Ureter (tissue), 1 donor: ENCODE measurements at places on chromosomes 7 and 10. TPM values are rescaled to one million over a fixed set of nuclear protein-coding genes. Genes with fewer than 3 reads are reported as not detected.

DNA sequence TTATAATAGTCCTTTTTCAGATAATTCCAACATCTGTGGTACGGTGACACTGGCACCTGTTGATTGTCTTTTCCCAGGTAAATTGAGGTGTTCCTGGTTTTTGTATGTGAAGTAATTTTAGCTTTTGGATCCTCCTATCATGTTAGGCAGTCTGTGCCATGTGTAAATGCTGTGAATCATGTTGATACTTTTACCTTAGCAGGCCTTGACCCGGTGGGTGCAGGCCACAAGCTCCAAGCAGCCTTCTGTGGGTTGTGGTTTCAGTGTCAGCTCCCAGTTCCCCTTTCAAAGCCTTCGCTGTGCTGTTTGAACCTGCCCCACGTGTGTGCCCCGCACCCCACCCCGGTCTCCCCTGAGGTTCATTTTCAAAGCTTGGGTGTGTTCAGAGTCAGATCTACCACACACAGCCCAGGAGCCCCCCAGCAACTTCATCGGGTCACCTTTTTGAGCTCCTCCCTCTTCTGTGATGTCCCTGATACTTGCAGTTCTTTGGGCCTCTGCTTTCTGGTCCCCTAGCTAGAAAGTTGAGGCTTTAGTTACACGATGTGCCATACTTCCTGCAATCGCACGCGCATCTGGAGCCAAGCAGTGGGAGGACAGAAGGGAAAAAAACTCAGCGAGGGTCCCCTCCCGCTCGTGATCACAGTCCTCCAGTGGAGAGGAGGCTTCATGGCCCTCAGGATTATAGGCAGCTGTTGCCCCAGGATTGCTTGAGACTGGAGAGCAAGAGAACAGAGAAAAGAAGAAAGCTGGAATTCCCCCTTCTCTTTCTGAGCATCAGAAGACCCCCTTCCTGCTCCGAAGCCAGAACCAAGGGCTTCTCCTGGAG, 8.7 kb upstream of the BHLHA15 start:
- no peak for DNase-seq

- no peak for DNase-seq
Measured at GRCh38 chr7:154423231-154423630, 371.0 kb downstream of the DPP6 start.

DNA sequence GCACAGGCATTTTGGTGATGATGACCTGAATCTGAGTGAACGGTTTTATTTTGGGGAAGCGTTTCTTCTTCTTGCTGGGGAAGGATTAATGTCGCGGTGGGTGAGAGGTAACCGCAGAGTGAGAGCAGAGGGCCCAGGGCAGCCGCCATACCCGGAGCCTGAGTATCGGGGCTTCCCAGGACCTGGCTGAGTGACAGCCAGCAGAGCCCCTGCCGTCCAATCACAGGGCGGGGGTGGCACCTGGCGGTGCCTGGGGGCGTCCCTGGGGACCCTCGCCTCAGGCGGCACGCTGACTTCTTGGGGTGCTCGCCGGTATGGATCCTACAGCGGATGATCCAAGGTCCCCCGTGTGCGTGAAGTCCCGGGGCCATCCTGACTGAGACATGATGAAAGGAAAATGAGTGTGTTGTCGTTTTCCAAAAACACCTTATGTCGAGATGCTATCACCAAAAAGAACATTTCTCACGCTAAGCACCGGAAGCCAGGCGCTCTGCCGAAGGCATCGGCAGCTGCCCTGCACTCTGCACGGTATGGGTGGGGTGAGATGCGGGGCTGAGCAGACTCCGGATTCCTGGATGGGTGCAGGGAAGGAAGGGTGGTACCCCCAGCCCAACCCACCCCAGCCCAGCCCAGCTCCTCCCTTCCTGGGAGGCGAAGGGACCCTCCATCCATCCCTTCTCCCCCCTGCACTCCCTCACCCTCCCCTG, 227.9 kb upstream of the SHH start:
- DNase-seq = no peak

- DNase-seq = no peak
Measured at GRCh38 chr7:2201686-2202360, 30.9 kb downstream of the MAD1L1 start.

DNA sequence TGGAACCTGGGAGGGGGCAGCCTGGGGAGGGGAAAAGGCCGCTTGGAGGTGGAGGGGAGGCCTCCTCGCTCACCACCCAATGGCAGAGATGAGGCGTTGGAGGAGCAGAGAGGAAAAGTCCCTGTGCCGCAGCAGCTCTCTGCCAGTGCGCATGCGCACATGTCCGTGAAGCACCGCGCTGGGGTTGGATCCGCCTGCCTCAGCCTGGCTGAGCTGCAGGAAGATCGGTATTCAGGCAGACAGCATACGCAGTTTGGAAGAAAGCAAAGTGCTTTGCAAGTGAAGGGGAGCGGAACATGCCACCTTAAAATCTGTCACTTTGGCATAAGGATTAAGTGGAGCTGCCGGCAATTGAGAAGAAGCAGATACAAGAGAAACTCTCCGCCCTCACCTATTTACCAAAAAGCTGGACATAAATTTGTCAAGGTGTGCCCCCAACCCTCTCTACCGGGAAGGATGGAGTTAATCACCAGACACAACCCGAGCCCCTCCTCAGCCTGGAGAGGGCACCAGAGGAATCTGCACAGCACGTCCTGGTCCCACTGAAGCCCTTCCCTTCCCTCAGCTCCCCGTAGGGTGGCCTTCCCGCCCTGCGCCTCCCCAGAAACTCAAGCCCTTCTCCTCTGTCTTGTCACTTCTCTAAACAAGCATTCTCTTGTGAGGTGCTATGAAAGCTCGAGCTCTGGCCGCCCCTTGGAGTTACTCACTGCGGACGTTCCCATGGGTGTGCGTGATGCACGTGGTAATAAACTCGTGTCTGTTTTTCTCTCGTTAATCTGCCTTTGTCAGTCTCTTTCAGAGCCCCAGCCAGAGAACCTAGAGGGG, 32.2 kb upstream of the TMEM72 start:
- peak; percentile 92 for DNase-seq

DNA sequence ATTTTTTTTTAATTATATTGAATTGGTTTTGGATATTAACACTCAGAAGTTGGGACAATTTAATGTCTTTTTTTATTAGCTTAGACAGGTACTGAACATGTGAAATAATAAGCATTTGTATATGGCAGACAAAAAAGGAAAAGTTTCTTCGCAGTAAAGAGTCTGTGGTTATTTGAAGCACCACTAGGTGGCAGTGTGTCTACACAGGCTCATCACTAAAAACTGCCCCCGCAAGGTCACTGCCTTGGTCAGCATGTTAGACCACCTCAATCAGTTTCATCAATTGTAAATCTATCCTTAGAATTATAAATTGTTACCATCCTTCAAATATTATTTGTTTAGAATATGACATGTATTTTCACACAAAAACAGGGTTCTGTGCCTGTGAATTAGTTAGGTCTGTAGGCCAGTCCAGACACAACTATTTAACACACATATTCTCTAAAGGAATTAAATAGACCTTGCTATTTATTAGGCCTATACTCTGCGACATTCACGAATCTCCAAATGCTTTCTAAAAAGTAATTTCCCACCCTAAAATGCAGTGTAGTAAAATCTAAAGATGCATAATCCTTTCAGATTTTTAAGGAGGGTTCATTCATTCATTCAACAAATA, 17.0 kb downstream of the PNLIPRP3 start:
- no peak for DNase-seq

The SH2D4B gene
- not detected for total RNA-seq

DNA sequence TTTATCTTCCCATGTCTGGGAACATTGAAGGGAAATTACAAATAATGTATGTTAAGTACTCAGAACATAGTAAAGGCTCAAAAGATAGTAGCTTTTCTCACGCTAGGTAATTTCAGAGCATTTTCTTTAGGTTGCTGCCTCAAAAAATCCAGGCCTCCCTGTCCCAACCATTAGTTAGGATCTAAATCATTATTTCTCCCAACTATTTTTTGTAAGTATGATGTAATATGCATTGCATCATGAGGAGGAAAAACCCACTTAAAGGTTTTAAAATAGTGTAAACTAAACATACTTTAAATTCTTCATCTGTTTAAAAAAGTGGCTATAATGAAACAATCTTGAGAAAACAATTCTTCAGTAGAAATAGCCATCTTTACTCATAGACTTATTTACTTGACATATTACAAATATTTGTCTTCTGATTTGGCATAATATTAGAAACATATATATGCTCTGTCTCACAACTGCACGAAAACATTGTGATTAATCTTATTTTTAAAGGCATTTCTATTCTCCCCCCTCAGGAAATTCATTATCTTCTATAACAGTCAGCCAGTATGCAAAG, 329.3 kb downstream of the ELMO1 start:
- no peak for DNase-seq

The RBM28 gene
- total RNA-seq = 48.8 TPM

DNA sequence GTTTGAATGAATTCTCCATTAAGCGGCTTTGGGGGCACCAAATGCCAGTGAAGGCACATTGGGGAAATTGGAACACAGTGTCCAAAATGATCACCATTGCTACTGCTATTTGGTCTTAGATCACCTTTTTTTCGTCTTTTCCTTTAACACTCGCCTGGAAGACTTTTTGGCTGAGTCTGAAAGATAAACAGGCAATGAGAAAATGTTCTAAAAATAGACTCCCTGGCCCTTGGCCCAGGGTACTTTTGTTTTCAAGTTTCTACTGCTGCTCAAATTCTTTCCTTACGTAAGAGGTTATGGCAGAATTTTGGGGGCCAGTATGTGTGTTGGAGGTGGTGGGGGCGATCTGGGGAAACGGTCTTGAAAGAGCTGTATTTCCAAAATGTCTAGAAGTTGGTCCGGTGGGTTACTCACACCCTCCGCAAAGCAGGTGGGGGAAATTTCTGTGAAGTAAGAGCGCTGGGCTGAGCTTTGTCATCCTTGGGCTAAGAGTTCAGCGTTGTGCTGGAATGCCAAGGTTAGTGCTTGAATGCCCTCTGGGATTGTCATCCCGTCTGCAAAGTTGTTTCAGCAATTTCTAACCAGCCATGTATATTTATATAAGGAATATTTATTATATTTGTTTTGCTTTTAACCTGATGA, 1.3 kb upstream of the ITPRIP start:
- peak; percentile 73 for DNase-seq

- no peak for DNase-seq
Measured at GRCh38 chr10:119364645-119365600, 157.6 kb downstream of the GRK5 start.

GRCh38 chr10:48437546-48437945, 131.1 kb downstream of the MAPK8 start:
- DNase-seq = no peak

The ANKRD2 gene
- total RNA-seq = 1.1 TPM

GRCh38 chr10:77240041-77240652, 397.5 kb downstream of the KCNMA1 start:
- DNase-seq = no peak

DNA sequence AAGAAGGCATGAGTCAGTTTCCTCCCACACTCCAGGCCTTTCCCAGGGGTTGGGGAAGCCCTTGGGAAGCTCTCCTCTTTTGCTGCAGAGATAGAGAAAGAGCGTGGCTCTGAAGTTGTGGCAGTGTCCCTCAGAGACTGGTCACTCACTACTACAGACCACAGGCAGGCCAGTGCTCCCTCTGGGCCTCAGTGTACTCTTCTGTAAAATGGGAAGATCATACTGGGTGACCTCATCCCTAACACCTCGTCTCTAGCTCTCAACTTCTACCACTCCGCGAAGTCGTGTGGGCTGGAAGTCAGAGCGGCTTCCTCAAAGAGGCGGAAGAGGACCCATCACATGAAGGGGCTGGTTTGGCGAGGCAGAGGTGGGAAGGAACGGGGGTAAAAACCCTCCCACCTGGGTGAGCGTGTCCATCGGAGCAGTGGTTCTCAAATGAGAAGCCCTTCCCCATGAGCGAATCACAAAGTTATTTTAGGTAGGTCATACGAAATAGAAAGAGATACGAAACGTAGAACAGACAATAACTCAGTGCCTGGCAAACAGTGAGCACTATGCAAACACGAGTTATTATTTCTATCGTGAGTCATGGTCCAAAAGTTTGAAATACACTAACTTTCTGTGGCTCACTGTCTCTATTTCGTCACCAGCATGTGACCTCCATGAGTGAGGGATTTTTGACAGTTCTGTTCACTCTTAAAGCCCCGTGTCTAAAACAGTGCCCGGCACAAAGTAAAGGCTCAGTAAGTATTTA, 32.7 kb downstream of the PRKAG2 start:
- no peak for DNase-seq

DNA sequence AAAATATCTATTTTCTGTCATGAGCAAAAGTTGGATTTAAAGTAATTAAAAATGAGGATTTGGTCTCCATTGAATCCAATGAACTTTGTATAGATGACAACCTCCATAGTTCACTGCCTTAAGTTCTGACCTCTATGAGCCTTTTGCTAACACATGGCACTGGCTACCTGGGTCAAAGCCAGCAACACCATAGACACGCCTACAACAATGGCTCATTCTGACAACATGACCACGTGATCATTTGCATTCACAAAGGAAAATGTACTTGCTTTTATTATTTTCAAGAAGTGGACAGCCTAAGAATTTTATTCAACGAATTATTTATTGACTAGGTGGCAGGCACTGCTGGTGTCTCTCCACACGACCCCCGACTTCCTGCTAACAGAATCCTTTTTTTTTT, 90.6 kb downstream of the CARD11 start:
- no peak for DNase-seq

DNA sequence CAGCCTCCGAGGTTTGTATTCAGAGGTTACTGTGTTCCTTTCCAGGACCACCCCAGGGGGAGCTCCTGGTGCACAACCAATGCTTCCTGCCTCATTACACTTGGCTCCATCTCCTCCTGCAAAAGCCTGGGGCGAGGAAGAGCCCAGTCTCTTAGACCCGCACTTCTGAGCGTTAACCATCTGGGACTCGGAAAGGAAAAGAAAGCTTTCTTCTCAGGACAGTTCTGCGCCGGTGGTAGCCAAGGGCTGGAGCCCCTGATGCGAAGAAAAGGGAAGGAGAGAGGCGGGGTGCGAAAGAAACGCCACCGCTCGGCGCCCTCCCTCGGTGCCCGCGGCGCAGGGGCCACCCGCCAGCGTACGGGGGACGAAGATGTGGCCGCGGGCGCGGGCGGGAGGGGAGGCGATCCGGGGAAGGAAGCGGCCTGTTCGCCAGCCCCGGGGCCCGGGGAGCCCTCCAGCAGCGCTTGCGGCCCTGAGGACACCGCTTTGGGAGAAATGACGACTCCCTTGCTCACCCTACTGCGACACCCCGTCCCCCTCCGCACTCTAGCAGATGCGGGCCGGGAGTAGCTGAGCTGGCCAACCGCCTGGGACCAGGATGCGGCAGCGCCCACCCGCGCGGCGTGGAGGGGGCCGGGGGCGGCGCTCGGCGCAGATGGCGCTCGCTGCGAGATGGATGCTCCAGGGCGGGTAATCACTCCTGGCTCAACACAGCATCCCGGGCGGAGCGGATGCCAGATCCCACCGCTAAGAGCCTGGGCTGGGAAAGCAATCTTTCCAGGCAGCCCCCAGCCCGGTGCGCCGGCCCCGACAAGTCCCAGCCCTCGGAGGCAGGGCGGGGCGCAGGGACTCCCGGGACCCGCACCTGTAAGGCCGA, 1.3 kb downstream of the NRCAM start:
- no peak for DNase-seq

- DNase-seq = no peak
Measured at GRCh38 chr10:118243907-118244306, 98.2 kb downstream of the FAM204A start.
